ENCODE measurements at places on chromosomes 7 and 10. TPM values are rescaled to one million over a fixed set of nuclear protein-coding genes. Genes with fewer than 3 reads are reported as not detected.

CCDC3 gene
- total RNA-seq = 2.5 TPM

H2BK1 gene
- total RNA-seq = not detected

PHYHIPL gene
- total RNA-seq = 10.1 TPM

NPC1L1 gene
- 0.67 TPM for total RNA-seq

PARD3 gene
- 39.2 TPM for total RNA-seq

HOXA5 gene
- total RNA-seq = 8.3 TPM

CPA2 gene
- total RNA-seq = 12.6 TPM

RBP3 gene
- not detected for total RNA-seq

MTPN gene
- total RNA-seq = 39.4 TPM

AUTS2 gene
- 55.9 TPM for total RNA-seq

ZMIZ2 gene
- total RNA-seq = 78.0 TPM

CRPPA gene
- total RNA-seq = 4.1 TPM

TAS2R4 gene
- 3.3 TPM for total RNA-seq

RAPGEF5 gene
- 111 TPM for total RNA-seq

PIP4K2A gene
- total RNA-seq = 9.0 TPM

CLDN4 gene
- 551 TPM for total RNA-seq

SKIDA1 gene
- not detected for total RNA-seq

MYO1G gene
- total RNA-seq = 4.0 TPM

HNRNPF gene
- 170 TPM for total RNA-seq

STOX1 gene
- 19.8 TPM for total RNA-seq

CASTOR2 gene
- 36.8 TPM for total RNA-seq

ZSCAN25 gene
- 30.0 TPM for total RNA-seq

SPAG6 gene
- total RNA-seq = not detected

GPC2 gene
- not detected for total RNA-seq

ODAD2 gene
- not detected for total RNA-seq

SMO gene
- 2.7 TPM for total RNA-seq

UCN3 gene
- total RNA-seq = 2.0 TPM

GPNMB gene
- total RNA-seq = 12.1 TPM
